ENCODE measurements at places on chromosomes 7 and 10.

GRCh38 chr10:63767138-63767801 is 246.1 kb downstream of the REEP3 start:
- DNase-seq: no peak

GRCh38 chr10:124198871-124199270 is 105.5 kb upstream of the CHST15 start:
- DNase-seq: no peak

DNA sequence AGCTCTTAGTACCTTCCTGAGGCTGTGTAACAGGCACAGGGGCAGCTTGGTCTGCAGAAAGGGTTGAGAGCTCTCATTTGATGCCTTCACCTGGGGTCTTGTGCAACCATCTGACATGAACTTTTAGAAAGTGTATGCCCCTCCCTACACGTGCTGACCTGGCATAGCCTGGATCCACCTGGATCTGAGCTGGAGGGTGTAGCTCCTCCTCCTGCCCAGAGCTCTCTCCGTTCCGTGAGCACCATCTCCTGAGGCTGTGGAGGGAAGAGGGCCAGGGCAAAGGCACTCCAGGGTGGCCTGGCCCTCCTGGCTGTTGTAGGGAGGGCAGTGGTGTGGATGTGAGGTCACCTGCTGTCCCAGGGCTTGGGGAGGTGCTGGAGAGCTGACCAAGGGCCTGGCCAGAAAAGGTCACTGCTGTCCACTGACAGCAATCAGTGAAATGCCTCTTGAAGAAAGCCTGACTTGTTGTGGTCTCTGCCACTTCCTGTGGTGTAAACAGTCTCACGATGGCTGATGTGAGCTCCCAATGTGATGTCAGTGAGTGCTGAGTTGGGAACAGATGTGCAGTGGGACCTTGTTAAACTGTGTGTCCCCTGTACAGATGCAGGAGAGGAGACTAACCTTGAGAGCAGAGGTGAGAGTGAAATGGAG is 23.0 kb downstream of the AMZ1 start:
- DNase-seq: no peak

GRCh38 chr10:119189811-119190282 is 11.2 kb upstream of the PRDX3 start:
- DNase-seq: no peak

All from aorta (tissue), 5 donors.